ENCODE measurements at places on chromosomes 7 and 10.

DNA sequence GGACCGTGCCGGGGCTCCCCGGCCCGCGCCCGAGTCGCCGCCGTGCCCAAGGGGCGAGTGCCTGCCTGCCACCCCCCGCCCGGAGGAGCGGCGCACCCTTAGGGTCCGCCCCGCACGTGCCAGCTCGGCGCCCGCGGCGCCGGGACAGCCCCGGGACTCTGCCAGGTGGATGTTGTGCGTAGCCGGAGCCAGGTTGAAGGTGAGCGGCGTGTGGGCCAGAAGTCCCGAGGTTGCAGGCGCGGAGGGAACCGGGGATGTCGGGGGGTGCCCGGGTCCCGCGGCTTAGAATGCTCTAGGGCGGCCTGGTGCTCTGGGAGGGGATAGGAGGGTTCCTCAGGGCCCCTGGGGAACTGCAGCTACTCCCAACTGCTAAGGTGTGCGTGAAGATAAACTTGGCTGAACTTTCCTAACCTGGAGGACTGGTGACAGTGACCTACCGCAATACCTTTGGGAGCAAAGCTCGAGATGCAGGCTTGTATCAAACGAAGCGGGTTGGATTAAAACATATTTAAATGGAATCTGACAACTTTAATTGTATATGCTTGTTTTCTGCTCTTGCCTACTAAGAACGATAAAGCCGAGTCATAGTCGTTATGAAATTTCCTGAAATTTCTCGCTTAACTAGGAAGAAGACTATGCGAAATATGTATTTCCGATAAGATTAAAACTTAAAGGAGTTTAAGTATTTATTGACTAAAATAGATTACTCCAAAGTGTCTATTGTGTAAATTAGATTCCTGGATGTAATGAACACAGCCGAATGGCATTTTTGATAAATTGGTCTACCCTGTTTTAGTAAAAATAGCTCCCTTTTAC lies at the start of gene CUX1:
Gene CUX1, plus strand, starts transcription at position 156 of the 816 bp plus-strand sequence. Its CDS starts 14 bp downstream, at position 170.
- DNase-seq: no peak

DNA sequence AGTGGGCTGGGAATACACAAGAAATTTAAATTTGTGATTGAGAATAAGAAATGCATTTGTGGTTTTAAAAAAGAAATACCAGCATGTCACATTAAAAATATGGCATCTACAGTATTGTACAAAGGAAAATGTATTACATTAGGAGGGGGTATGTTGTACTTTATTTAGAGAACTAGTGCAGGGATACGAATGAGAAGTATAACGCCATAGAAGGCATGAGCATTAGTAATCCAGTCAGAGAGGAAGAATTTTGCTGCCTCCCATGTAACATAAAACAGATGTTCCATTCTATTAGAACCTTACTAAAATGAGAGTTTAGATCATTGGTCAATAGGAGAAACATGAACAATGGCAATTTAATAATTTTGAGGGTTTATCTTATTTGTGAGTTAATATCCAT lies 182.2 kb downstream of the ADK start:
- no peak for DNase-seq

- no peak for DNase-seq
Observed at GRCh38 chr10:44167752-44168151, 217.1 kb downstream of the CXCL12 start.

DNA sequence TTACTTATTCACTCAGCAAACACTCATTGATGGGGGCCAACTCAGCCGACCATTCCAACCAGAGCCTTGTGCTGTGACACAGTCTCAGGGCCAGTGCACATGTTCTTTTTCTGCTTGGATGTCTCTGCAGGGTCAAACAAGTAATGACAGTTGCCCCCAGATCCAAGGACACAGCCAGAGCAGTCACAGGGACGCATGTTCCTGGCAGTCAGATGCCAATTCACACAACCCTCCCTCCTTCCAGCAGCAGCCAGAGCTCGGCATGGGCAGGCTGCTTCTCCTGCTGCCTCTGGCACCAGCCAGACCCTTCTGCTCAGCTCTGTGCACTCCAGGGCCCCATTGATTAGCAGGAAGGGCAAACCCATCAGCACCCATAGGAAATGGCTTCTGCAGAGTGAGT lies 20.3 kb downstream of the DRGX start:
- DNase-seq: no peak

- no peak for DNase-seq
Observed at GRCh38 chr10:97393034-97393573, 8.0 kb downstream of the RRP12 start.

DNA sequence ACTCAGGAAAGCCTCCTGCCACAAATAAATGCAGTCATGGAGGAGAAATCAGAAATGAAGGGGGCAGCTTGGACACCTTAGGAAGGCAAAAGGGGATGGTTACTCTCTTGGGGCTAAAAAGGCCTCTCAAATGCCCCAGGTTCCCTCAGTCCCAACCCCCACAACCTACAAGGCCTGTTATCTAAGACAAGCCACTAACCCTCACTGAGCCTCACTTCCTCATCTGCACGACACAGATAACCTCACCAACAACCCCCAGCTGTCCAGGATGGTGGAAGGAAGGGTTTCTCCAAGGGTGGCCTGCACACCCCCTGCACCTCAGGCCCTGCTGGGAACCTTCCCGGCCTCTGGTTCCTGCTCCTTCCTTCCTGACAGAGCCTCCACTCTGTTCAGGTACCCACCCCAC lies 29.2 kb downstream of the SORBS1 start:
- DNase-seq: no peak

DNA sequence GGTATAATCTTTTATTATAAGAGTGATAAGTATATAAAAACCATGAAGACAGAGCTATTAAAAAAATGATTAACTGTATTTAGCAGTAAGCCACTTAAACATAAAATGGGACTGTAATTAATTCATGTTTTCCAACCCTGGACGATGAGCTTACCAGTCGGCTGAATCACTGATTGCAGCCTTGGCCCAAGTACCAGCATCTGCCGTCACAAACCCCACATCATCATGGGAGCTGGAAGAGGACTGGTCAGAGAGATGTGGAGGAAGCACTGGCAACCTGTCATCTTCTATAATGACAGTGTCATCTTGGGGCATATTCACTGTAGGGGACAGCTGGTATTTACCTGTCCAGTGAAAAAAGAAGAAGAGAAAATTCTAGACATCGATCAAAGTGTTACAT lies 473.6 kb downstream of the PARD3 start:
- DNase-seq: no peak

DNA sequence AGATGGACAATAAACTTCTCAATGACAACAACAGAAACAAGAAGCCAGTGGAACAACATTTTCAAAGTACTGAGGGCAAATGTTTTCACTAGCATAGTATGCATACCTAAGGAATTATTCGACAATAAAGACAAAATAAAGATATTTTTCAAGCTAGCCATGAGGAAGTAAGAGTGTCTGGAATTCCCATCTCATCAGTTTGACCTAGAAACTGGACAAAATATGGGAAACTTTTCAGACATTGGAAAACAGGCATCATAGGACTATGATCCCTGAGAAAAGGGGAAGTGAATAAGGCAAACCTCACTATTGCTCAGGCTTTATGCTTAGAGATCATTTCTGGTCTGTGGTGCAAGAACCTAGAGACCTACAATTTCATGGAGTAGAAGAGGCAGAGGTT lies 86.3 kb downstream of the OAT start:
- DNase-seq: no peak

- no peak for DNase-seq
Observed at GRCh38 chr10:5654218-5654755, 12.1 kb downstream of the ASB13 start.

DNA sequence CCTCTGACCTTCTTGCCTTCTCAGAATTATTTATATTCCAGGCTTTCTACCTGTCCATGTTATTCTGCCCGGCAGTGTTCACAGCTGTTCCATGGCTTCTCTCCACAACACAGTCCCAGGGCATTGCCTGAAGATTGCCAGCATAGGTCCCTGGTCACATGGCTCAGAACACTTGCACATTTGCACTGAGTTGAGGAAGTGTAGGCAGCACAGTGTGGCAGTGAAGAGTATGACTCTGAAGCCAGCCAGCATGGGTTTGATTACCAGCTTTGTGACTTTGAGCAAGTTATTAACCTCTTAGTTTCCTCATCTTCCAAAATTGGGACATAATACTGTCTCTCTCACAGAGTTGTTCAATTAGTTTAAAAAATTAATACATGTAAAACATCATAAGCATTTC lies 73.2 kb upstream of the NEUROD6 start:
- no peak for DNase-seq

DNA sequence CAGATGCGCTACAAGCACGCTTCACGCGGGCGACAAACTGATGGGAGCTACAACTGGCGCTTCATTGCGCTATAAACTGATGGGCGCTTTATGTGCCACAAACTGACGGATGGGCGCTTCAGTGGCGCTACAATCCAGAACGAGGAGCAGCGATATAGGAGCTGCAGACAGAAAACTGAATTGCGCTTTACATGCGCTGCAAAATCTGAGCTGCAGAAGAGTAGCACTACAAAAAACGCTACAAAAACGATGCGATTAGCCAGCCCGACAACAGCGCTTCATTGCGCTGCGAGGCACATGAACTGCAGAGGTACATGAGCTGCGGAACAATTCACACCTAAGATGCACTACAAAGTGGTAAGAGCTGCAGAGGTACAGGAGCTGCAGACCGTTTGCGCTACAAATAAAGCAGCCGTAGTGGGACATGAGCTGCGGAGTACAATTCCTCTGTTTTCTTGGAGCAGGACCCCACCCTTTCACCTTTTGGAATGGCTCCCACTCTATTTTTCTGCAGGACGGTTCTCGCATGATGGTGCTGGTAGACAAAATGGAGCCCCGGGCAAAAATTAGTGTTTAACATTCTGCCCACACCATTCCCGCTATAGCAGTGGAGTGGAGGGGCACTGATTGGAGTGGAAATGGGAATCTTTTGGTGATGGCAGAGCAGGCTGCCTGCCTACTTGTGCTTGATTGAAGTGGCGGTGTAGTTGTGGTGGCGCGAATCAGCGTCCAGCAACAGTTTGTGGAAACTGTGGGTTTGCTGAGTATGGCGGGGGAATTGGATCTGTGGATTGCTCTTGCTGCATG lies 1.2 kb upstream of the SGCE start:
- DNase-seq: no peak

DNA sequence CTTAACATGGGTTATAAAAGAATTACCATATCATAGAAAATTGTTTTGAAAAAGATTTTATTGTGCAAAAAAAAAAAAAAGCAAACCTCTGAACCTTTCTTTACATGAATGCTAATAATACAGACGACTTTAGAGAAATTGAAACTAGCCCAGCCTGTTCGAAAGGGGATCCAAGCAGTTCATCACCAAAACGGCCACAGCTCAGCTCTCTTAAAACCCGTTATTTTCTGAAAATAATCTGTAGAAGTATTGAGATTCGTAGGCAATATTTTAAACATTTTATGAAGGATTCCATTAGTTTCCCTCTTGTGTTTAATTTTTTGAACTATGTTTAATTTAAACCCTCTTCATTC lies 9.9 kb upstream of the GSAP start:
- DNase-seq: no peak
